T-helper 1 cell (primary cell): ENCODE measurements at places on chromosomes 2 and 18.

- no peak for DNase-seq
Measured at GRCh38 chr2:158969162-158969714, 798 bp downstream of the TANC1 start.

- no peak for DNase-seq
Measured at GRCh38 chr2:127650785-127651380, 4.9 kb downstream of the GPR17 start.

DNA sequence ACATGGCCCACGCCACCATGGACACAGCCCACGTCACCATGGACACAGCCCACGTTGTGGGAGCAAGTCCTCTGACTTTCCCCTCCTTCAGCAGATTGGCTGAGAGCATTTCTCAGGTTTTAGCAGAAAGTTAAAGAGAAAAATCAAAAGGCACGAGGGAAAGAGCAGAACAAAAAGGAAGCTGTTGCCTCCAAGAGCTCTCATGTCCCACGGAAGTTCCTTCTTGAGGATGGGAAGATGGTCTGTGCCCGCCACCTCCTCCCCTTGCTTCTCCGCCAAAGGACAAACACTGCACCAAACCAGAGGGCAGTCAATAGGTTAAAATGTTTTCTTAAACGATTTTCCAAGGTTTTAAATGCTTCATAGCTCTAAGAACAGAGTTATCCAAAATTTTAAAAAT is 148.4 kb downstream of the HDAC4 start:
- DNase-seq = no peak

DNA sequence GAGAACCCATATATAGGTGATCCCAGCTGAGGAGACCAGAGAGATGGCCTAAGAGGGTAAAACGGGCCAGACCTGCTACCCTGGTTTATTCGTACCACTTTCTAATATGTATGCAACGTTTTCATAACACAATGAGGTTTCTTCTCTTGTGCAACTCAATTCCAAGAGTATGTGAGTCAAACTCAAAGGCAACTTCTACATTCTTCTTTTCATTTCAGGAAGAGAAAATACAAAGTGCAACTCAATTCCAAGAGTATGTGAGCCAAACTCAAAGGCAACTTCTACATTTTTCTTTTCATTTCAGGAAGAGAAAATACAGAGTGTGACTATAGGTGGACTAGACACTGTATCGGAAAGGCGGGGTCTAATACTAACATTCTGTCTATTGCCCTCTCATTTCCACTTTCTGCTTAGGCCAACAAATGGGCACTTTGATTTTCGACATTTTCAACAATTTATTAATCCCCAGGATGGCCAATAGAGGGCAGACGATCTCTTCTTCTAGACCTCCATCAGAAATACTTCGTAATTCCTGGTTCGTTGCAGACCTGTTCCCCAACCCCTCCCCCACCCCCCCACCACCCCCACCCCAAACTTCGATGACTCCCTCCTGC is 3.7 kb upstream of the CRIM1 start:
- no peak for DNase-seq

GRCh38 chr2:54545702-54546450 is 89.7 kb downstream of the SPTBN1 start:
- DNase-seq = no peak

DNA sequence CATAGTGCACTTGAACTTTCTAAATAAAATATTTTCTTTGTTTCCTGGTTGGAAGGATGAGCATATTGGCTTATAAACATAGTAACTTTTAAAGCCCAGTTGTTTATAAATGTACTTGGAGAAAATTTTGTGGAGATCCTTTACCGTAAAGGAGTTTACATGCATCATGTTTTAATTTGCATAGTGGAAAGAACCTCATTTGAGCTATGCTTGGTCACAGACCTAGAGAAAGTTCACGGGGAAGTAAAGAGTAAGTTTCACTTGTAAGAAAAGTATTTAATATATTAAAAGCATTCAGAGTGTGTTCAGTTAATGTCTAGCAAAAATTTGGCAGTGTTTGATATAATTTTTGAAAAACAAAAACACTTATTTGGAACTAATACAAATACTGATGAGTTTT is 45.3 kb downstream of the PIKFYVE start:
- no peak for DNase-seq

DNA sequence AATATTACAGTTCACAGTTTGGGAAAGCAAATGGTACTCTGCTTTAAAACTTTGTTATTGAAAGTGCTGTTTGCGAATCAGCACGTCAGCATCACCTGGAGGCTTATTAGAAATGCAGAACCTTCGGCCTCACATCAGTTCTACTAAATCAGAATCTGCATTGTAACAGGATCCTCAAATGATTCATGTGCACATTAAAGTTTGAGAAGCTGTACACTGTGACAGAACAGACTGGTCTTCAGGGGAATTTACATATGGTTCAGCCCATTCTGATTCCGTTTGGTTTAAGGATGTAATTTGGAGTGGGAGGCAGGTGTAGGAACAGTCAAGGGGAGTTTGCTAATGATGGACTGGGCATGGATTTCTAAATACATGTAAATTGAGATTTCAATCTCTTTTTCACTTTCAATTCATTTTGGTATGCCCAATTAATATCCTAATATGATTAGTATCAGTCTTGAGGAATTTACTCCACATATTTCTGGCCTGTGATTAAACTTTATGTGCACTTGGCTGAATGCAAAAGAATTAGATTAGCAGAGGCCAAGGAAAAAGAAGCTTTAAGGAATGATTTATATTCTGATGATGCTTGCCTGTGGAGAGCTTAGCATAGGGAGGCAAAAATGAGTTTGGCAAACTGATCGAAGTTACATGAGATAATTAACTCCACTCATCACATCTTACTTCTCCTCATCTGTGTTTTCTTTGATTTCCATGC is 248.8 kb downstream of the XIRP2 start:
- DNase-seq = no peak

GRCh38 chr2:81876624-81877023 is 1572.1 kb upstream of the LRRTM1 start:
- DNase-seq = no peak

DNA sequence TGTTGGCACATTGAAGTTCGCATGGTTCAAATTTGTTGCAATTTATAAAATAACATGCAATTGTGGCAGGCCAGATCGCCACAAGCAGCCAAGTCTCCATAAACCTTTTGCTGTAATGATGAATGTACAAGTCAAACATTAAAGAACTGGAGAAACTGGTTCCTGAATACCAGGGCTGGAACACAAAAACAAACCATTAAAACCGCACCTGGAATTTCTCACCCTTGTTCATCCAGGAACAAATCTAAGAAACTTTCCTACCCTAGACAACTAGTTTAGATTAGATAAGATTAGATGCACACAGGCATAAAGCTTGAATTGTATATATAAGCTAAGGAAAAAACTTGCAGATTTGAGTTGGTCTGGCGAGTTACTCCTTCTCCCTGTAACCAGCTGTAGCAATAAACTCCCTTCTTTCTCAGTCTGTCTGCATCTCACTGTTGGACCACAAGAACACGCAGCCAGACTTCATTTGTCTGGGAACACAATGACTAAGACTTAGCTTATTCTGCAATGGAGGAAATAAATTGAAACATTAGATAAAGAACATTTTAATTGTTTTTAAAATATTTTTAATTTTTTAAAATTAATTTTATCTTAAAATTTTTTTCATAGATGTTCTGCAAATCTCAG is 1835.5 kb upstream of the LRRTM1 start:
- no peak for DNase-seq

GRCh38 chr18:7492385-7492784 is 74.7 kb upstream of the PTPRM start:
- no peak for DNase-seq

DNA sequence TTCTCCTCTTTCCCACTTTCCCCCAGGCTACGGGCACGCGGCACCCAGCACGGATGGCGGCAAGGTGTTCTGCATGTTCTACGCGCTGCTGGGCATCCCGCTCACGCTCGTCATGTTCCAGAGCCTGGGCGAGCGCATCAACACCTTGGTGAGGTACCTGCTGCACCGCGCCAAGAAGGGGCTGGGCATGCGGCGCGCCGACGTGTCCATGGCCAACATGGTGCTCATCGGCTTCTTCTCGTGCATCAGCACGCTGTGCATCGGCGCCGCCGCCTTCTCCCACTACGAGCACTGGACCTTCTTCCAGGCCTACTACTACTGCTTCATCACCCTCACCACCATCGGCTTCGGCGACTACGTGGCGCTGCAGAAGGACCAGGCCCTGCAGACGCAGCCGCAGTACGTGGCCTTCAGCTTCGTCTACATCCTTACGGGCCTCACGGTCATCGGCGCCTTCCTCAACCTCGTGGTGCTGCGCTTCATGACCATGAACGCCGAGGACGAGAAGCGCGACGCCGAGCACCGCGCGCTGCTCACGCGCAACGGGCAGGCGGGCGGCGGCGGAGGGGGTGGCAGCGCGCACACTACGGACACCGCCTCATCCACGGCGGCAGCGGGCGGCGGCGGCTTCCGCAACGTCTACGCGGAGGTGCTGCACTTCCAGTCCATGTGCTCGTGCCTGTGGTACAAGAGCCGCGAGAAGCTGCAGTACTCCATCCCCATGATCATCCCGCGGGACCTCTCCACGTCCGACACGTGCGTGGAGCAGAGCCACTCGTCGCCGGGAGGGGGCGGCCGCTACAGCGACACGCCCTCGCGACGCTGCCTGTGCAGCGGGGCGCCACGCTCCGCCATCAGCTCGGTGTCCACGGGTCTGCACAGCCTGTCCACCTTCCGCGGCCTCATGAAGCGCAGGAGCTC is 35.4 kb downstream of the KCNK3 start:
- DNase-seq = no peak

DNA sequence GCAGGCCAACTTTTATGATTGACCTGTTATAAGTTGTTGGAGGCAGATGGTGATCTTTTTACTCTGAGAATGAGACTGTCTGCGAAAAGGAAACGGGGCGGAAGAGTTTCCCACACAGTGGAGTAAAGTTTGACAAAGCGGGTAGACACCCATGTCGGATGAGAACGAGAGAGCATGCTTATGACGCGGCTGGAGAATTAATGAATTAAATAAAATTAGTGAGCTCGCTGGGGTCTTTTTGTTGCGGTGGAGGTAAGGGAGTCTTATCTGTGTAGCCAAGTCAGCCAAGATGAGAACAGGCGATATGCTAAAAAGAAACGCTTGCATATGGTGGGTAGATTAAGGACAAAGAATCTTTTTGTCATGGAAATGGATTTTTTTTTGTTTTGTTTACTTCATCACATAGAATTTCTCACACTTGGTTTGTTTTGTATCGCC is 1.8 kb downstream of the SALL3 start:
- no peak for DNase-seq

DNA sequence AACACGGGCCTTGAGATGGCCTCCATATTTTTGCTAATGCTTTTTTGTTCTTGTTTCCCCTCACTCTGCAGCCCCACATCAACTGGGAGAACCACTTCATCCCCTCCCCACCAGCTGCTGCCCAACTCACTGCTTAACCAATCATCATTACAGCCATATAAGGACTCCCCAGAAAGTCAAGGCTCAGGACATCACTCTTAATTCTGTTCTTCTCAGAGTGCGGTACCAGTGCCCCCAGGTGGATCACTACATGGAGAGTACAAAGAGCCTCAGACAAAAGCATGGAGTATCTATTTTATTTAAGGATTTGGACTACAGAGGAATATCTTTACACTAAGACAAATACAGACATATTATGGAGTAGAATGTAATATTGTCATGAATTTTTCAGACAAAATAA is 340.6 kb downstream of the PAX3 start:
- DNase-seq = no peak

GRCh38 chr2:54814389-54815147 is 91.1 kb downstream of the EML6 start:
- DNase-seq = no peak

- no peak for DNase-seq
Measured at GRCh38 chr2:182048621-182049020, 63.0 kb downstream of the PPP1R1C start.

- DNase-seq = no peak
Measured at GRCh38 chr2:52036024-52036423, 1004.1 kb upstream of the NRXN1 start.

DNA sequence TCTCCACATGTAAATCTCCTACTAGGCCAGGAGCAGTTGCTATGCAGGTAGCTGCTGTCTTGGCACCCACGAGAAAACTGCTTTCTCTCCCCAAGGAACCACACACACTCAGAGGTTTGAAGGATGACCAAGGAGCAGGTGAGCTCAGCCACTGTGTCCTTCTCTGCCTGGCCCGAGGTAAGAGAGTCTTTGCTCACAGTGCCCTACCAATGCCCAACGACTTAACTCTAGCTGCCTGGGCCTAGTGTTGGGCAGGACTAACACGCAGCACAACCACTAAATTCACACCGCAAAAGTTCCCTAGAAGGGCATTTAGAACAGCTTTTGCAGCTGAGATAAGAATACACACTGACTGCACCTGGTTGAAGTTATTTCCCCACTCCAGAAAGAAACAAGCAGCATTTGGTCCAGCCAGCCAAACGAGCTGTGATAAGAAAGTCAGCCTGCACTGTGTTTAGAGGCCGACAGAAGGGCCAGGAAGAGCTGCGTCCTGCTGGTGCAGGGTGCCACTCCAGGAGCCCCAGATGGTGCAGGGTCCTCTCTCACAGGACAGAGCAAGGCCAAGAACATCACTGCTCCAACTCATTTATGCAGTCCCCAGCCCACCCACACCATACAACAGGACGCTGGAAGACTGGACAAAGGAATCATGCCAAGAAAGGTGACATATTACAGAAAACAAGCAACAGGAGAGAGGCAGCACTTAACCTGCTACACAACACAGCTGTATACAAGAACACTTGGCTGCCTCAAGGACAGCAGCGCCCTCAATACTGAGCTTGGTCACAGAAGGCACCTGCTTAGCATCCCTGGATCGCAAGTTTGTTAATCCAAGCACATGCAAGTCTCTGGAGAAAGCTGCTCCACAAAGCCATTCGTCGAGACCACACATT is 12.5 kb downstream of the HDLBP start:
- no peak for DNase-seq

DNA sequence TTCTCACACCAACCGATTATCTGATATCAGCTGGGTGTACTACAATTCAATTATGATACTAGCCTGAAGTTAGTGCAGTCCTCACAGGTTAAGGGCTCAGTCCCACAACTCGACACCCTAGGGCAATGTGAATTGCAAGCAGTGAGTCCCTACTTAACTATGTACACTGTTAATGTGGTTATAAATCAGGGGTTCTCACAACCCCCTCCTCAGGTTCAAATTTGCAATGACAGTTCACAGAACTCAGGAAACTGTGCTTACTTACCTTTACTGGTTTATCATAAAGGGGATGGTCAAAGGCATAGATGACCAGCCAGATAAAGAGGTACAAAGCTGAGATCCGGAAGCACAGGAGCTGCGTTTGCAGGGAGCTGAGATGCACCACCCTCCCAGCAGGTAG is 1379.1 kb upstream of the CDH2 start:
- no peak for DNase-seq

GRCh38 chr2:50476174-50476573 is 555.8 kb downstream of the NRXN1 start:
- DNase-seq = no peak

GRCh38 chr18:70653671-70654070 is 364.8 kb downstream of the SOCS6 start:
- DNase-seq = no peak

GRCh38 chr2:195252018-195252417 is 405.0 kb upstream of the SLC39A10 start:
- no peak for DNase-seq

GRCh38 chr18:78082816-78083215 is 833.2 kb downstream of the GALR1 start:
- DNase-seq = no peak
